Heart right ventricle (tissue), 16 donors: ENCODE measurements at places on chromosomes 2 and 18. TPM values are rescaled to one million over a fixed set of nuclear protein-coding genes. Genes with fewer than 3 reads are reported as not detected.

The B3GNT2 gene
- total RNA-seq: 20.8 TPM

The HOXD12 gene
- not detected for total RNA-seq

The CKAP2L gene
- total RNA-seq: not detected

The SULT1C4 gene
- 3.7 TPM for total RNA-seq

The RGPD8 gene
- total RNA-seq: 5.3 TPM
